ENCODE measurements at places on chromosomes 12 and 14.

GRCh38 chr12:13404631-13405473, 208.3 kb downstream of the EMP1 start:
- DNase-seq = peak; percentile 48

DNA sequence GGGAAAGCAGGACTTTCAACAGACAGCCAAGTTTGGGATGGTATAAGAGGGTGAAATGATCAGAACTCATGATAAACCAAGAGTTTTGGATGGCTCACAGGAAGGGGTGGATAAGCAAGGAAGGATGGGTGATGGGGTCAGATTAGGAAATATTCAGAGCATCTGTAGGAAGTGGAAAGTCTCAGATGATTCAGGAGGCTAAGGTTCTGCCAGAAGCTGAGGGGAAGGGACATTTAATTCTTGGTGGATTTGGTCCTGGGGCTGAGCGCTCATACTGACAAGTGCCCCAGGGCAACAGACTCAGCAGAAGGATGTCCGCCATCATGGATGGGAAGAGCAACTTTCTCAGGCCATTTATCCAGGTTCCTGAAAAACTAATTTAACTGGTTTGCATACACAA, 28.4 kb upstream of the BDKRB2 start:
- no peak for DNase-seq

- DNase-seq = peak; percentile 53
Observed at GRCh38 chr12:130826151-130826801, 12.8 kb downstream of the STX2 start.

- no peak for DNase-seq
Observed at GRCh38 chr14:94461526-94462218, 9.1 kb upstream of the SERPINA11 start.

- DNase-seq = no peak
Observed at GRCh38 chr12:67598598-67598997, 49.9 kb upstream of the DYRK2 start.

DNA sequence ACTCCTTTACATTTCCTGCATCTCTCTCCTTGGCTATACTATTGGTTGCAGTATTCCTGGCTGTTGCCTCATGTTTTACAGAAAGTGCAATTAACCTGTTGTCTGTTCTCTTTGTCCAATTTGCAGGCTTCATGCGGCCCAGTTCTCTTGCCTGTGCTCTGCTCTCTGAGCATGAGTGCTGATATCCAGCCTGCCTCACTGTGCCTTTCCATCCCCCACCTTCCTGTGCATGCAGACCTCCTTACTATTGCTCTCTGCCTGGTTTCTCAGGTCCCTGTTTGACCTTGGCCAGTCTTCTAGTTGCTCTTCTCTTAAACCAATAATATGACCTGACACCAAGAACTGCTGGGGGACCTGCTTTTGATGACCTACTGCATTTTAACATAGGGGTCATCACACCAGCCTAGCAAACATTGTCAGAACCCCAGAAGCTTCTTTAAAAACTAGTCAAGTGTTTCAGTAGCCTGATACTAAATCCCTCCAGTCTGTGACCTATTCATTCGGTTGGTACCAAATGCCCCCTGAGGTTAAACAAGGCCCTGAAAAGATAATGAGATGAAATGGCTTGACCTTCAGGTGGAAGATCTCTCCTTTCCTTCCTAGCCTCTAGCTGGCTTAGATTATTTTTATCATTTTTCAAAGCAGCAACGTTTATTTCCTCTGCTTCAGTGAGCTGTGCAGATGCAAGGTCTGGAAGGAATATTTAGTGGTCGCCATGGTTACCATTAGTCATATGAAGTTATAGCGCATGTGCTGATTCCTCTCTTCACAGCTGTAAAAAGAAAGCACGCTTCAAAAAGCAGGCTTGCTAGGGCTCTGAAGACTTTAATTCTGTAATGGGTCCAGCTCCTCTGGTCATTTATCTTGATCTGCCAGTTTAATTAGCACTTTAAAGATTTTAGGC, 216.5 kb downstream of the PHLDA1 start:
- DNase-seq = no peak

- DNase-seq = no peak
Observed at GRCh38 chr14:87810711-87811110, 182.3 kb downstream of the GALC start.

DNA sequence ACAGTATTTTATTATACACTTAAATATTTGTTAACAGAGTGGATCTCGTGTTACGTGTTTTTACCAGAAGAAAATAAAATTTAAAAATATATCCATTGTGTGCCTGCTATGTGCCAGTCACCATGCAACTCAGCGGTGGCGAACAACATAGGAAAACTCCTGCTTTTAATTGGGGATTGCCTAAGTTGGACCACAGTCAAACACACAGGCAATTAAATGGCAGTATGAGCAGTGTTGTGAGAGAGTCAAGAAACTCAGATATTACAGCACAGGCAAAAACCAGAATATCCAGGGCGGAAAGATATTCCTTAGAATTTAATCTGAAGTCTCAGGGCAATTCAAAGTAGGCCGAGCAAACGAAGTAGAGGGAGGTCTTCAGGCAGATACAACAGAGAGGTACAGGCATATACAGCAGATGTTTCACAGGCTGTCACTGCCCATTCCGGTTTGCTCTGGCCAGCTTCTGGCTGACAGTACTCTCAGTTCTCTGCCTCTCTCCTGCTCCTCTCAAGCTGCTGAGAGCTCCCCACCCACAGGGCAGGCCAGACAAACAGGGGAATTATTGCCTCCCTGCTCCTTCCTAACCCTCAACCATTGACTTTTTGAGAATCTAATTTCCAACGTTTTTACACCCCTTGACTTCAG, 540.2 kb upstream of the TMEM132C start:
- DNase-seq = no peak

DNA sequence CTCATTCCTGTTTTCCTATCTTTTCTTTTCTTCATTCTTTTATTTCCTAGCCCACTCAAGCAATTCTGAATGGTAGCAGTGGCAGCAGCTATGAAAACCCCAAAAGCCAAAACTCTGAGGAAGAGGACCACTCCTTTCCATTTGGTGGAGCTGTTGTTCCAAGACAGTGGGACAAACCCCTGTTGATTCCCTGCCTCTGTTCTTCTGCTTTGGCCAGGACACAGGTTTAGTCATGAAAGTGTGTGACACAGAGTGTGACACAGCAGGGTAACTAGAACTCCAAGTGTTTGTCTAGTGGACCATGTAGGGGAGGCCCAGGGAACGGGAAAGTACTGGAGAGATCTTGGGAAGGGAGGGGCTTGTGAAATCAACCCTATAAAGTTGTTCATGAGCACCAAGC, 71.1 kb downstream of the PTCSC3 start:
- DNase-seq = no peak

DNA sequence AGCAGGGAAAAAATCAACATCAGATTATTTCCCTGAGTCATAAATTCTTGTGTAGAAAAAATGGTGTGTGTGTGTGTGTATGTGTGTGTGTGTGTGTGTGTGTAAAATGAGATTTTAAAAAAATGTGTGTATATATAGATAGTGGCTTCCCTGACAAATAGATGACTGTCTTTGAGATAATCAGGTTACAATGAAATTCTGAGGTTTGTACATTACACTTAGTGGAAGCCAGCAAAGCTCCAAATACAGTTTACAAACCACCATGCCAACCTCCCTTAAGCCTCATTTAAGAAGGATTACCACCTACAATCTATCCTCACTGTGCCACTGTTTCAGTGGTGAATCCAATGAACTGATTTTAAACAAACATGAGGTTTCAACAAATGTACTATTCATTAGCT, 93.8 kb downstream of the MED13L start:
- no peak for DNase-seq

GRCh38 chr14:68819260-68819691, 26.4 kb upstream of the ZFP36L1 start:
- DNase-seq = peak; percentile 59

- no peak for DNase-seq
Observed at GRCh38 chr14:101223127-101223526, 319.6 kb upstream of the RTL1 start.

DNA sequence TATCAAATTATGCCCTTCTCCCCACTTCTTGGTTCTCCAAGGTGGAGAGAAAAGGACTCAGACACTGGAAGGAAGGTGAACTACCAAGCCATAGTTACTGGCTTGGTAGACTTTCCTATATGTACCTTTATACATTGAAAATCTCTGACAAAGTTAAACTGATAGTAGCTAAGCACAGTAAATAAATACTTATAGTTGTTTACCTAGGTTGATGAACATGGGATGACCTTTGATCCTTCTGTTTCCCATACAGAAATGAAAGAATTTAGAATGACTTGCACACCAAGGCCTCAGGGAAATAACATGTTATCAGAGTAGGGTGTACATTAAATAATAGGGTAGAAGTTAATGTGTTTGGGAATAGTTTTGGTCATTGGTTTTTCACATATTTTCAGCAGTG, 6.7 kb downstream of the ARHGAP5 start:
- no peak for DNase-seq

- DNase-seq = no peak
Observed at GRCh38 chr12:67422081-67422480, 152.9 kb downstream of the CAND1 start.

- no peak for DNase-seq
Observed at GRCh38 chr12:9692909-9693308, 23.4 kb downstream of the CLEC2D start.

DNA sequence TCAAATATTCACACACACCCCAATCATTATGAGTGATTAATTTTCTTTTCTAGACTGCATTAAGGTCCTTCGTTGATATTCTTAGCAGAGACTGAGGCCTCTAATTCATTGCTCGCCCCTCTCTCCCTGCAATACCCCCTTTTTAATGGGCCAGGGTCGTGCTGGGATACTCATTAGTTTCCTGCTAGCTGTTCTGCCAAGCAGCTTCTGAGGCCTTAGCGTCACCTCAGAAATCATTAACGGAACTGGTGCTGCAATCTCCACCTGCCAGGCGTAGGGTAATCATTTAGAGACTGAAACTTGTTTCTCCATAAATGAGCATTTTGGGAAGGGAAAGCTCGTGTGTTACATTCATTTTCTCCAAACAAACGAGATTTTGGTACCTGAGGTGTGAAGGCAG, 1054.7 kb downstream of the GALC start:
- DNase-seq = no peak

- no peak for DNase-seq
Observed at GRCh38 chr14:102217987-102218421, 78.3 kb downstream of the WDR20 start.

DNA sequence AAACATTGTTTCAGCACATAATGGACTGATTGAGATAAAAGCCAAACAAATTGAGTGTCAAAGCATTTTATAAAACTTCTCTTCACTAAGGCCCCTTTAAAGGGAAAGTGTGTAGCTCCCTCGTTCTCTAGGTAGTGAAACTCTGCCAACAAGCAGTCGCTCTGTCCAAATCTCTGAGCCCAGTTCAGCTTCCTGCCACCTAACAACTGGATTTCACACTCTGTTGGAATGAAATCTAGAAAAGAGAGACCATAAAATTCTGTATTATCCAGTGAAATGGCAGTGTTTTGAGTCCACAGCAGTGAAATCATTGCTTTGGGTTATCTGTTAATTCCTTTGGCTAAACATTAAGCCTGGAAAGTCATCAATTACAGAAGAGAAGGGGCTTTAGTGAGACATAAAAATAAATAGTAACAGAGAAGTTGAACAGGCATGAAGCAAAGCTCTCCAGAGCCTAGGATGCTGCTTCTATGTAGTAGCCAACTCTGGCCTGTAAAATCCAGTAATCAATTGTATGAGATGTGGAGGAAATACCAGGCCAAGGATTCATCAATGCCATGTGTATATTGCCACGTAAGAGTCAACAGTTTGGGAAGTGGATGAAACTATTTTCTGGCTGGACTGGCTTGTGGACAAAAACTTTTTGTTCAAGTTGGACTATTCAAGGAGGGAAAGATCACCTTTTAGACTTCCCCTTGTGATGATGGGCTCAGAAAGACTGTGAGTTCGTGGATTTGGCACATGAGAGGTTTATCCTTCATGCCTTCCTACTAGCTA, 122.5 kb downstream of the WIF1 start:
- DNase-seq = no peak

DNA sequence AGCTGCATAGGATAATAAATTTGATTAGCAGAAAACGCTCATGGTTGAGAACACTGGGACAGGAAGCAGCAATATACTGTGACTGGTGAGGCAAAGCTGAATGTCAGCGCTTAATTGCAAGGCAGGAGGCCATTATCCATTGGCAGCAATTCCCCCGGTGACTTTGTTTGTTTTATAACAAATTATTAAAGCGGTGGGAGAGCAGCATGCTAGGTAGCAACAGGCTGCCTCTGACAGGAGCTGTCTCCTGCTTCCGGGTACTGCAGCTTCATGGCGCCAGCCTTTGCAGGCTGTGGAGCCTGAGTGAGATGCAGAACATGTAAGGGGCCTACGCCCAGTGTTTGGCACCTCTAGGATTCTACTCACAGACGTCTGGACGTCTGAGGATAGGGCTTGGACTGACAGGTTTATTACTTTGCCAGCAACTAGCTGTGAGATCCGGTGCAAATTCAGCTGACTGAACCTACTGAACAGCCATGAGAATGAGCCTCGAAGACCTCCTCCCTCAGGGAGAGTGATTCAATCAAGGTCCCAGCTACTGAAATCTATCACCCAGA, 82.1 kb upstream of the SSTR1 start:
- no peak for DNase-seq

DNA sequence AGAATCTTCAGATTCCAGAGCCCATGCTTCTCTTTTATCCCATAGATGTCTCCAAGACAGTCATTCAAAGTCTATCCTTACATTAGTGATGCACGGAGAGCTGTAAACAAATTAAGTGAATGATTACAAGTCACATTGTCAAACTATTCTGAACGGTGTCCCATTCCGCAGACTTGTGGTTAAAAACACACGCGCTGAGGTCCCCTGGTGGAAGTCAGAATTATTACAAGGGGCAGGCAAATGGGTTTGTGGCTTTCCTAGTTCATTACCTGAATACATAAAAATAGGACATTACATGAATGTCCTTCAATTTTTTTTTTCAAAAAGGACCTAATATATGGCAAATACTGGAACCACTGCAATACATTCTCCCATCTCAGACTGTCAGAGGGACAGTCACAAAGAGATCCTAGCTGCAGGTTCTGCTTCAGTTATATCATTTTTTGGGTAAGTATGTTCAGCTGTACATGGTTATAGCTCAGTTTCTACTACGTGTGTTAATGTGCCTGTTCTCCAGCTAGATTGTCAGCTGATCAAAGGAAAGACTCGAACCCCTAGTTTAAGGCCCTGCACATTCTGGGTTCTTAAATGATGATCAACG, 53.1 kb upstream of the STON2 start:
- DNase-seq = peak; percentile 62

All from transverse colon (tissue), 4 donors.